Progenitor cell of endocrine pancreas (in vitro differentiated cells): ENCODE measurements at places on chromosomes 1 and 21. TPM values are rescaled to one million over a fixed set of nuclear protein-coding genes. Genes with fewer than 3 reads are reported as not detected.

TTC24 gene
- total RNA-seq = not detected in 2 replicates

STX12 gene
- 24.3 and 26.1 TPM in 2 replicates for total RNA-seq

ST6GALNAC3 gene
- 11.0 and 17.5 TPM in 2 replicates for total RNA-seq

OR14K1 gene
- total RNA-seq = 0.33 TPM in 1 of 2 replicates, not detected in the other

KLHL20 gene
- total RNA-seq = 18.1 and 19.9 TPM in 2 replicates

YBX1 gene
- 578 and 588 TPM in 2 replicates for total RNA-seq

COA6 gene
- 31.4 and 32.6 TPM in 2 replicates for total RNA-seq

RBP7 gene
- total RNA-seq = 0.55 and 0.65 TPM in 2 replicates

WNT4 gene
- 0.74 and 0.98 TPM in 2 replicates for total RNA-seq

RGS1 gene
- 0.26 and 0.42 TPM in 2 replicates for total RNA-seq

BACH1 gene
- 83.2 and 95.5 TPM in 2 replicates for total RNA-seq

LY9 gene
- not detected in 2 replicates for total RNA-seq

KCNN3 gene
- total RNA-seq = 0.36 and 0.86 TPM in 2 replicates

DNA sequence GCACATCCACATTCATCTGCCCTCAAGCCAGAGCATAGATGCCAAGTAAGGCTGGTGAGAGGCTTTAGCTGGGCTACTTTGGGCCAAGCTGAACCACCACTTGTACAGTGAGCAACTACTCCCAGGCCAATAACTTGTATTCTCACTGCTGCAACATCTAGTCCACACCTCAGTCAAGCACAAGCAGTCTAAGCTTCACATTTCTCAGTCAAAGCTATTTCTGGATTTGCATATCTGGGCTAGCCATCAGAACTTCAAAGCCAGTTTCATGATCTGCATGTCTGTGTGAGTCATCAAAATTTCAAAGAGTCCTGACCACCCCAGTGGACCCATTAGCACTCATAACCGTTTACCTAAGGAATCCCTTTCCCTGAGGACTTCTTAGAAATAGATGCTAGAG lies 77.7 kb upstream of the DIRAS3 start:
- no peak for DNase-seq

DNA sequence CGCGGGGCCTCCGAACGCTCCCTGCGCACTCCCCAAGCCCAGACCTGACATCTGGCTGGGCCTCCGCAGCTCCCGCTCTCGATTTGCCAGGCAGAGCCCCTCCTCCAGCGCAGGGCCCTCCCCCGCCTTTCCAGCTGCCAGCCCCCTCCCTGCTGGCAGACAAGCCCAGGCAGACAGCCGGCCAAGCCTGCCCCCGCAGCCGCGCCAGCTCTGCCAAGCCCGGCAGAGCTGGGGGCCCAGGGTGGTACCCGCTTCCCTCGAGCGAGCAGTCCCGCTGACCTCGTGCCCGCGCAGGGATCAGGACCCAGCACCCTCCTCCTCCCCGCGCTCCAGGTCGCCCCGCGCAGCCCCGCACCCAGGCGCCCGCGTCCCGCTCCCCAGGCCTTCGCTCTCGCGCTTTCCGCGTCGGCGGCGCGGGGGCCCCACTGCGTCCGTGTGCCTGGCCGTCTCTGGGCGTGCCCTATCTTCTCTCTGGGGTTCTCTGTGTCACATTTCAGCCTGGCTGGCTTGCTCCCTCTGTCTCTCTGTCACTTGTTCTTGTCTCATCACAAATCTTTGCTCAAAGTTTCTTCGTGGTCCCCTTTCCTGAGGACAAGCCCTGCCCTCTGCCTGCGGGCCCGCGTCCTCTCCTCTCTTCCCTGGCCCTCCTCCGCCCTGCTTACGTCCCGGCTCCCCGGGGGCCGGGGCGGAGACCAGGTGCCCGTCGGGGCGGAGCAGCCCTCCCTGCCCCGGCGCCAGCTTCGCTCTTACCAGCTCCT lies 580 bp downstream of the INKA2 start:
- peak; percentile 24 for DNase-seq

DNA sequence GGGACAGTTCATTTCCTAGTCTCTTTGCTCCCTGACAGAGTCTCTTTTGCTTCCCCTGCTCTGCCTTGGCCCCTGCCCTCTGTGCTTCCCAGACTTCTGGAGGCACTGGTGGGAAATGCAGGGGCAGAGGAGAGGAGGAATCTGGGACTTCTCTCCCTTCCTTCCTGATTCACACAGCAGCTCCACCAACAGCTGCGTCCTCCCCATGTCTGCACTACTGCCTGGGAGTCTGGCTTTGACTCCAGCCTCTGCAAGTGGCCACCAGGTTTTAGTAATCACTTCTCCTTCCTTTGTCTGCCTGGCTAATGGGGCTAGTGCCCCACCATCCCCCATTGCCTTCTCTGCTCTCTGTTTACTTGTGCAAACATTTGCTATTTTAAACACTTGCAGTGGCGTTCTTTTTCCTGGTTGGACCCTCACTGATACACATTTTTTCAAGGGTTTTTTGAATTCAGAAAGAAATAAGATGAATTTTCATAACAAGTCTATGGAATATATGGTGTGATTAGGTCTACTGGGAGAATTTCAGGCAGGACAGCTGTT lies 21.9 kb downstream of the FASLG start:
- DNase-seq = no peak

GRCh38 chr1:65955071-65955470 lies 162.4 kb downstream of the PDE4B start:
- DNase-seq = no peak

DNA sequence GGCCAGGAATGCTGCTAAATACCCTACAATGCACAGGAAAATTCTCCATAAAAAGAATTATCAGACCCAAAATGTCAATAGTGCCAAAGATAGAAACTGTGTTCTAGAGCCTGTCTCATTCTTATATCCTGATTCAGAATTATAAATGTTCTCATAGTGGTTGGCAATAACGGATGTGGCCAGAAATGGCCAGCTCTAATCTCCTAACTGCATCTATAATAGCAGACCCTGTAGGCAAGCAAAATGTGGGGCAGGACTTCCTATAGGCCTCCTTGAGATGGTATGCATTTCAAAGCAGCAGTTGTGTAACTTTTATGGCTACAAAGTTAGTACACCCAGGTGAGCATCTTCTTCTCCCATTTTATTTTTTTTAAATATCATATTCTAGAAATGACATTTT lies 95.9 kb upstream of the SGIP1 start:
- no peak for DNase-seq

- no peak for DNase-seq
These were observed 287.0 kb downstream of the SDCCAG8 start for GRCh38 chr1:243542739-243543415.

DNA sequence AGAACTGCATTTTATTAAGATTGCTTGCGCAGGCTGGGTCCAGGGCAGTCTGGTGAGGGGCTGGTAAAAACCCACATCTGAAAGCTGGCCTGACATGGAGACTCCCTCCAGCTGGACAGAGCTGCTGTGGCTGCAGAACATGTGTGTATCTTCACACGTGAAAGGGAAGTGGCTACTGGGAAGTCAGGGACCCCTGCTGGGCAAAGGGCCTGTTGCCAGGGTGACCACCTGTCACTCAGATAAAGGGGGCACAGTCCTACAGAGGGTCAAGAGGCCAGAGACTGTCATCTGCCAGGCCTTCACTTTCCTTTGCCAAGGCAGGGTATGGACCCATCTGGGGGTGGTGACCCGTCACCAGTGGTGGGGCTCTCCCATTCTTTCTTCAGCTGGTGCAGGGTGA lies 17.5 kb downstream of the NKAIN1 start:
- no peak for DNase-seq

GRCh38 chr1:245946905-245947304 lies 560.2 kb downstream of the SMYD3 start:
- DNase-seq = no peak

DNA sequence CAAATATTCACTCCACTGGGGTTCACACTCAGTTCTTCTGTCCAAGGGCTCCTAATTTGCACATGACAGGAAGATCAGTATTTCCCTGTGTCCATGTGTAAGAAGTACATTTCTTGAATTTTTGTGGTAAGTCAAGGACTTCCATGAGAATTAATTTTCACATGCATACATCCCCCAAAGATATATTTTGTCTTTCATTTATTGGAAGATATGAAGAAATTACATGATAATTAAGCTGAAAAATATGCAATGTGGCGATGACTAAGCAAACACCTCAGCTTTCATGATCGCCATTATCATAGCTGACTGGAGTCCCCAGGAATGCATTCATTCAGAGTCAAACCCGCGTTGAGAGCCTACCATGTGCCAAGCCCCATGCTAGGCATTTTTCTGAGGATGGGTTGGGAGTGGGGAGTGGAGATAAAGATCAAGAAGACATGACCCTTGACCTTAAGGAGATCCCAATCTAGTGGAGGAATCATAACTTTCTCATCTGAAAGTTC lies 104.6 kb upstream of the F3 start:
- DNase-seq = no peak

GRCh38 chr1:54965624-54966340 lies 14.6 kb upstream of the TMEM61 start:
- DNase-seq = no peak

GRCh38 chr1:1304331-1305299 lies 3.1 kb downstream of the ACAP3 start:
- DNase-seq = no peak

DNA sequence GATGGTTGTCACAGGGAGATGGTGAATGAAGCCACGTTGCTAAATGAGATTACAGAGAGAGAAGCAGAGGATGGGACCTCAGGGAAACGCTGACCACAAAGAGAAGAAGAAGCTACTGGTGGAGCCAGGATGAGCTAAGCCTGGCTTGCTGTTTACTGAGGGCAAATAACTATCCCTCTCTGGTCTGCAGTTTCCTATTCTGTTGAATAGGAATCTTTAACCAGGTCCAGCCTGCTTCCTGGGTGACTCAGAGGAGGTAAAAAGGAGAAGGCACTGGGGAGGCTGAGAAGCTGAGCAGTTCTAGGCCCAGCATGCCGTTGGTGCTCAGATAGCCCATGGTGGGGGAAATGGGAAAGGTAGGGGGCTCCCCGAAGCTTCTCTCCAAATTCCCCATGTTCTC lies 29.6 kb downstream of the DMBX1 start:
- no peak for DNase-seq

DNA sequence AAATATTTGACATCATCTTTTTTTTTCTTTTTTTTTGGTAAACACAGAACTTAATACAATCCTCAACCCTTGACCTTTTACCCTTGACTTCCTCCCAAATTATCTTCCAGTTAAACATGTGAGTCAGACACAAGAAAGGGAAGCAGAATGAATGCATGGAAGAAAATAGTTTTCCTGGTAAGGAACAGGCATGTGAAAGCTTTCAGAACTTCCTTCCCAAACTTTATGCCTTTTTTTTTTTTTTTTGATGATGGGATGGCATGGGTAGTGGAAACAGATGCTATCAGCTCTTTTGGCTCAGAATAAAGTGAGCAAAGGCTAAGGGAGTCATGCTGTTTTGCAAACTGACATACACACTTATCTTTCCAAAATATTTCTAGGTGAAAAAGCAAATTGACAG lies 1079.1 kb downstream of the TTLL7 start:
- DNase-seq = no peak
